H1 (cell line): ENCODE measurements at places on chromosomes 11 and 22. TPM values are rescaled to one million over a fixed set of nuclear protein-coding genes. Genes with fewer than 3 reads are reported as not detected.

GRCh38 chr22:31893460-31893859 is 50.9 kb upstream of the YWHAH start:
- no peak for DNase-seq

DNA sequence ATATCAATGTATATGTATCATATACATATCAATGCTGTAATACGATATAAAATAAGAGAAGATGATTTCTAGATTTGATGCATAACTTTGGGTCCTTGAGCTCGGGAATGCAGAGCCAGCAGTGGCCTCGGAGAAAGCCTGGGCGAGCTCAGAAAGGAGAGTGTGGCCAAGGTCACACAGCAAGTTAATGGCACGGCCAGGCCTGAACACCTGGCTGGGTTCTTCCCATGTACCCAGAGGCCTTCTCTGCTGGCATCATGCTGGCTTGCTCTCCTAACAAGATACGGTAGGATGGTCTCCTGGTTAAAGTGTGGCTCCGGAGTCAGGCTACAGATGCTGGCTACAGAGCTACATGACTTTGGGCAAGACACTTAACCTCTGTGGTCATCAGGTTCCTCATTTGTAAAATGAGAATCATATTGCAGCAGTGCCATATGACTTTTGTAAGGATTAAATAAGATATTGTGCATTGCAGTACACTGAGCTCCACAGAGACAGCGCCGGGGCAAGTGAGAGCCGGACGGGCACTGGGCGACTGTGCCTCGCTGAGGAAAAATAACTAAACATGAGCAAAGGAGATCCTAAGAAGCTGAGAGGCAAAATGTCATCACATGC is 29.9 kb downstream of the TPST2 start:
- no peak for DNase-seq

- peak; percentile 84 for DNase-seq
Measured at GRCh38 chr11:17734986-17735817, 621 bp downstream of the KCNC1 start.

DNA sequence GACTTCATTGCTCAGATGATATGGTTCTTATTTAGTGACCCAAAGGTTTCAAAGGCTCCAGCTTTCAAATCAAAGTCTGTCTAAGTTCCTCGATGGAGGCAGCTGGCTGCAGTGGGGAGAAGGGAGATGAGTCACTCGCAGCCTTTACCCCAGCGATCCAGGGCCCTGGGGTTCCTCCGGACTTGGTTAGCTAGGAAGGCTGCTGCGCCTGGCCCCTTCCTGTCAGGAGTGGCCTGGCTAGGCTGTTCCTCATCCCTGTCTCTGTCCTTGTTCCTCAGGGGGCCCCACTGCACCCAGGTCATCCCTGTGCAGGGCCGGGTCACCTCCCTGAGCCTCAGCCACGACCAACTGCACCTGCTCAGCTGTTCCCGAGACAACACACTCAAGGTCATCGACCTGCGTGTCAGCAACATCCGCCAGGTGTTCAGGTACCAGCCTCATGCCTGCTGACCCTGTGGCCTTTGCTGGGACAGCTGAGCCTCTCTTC is 13.9 kb downstream of the ATG16L2 start:
- DNase-seq = no peak

DNA sequence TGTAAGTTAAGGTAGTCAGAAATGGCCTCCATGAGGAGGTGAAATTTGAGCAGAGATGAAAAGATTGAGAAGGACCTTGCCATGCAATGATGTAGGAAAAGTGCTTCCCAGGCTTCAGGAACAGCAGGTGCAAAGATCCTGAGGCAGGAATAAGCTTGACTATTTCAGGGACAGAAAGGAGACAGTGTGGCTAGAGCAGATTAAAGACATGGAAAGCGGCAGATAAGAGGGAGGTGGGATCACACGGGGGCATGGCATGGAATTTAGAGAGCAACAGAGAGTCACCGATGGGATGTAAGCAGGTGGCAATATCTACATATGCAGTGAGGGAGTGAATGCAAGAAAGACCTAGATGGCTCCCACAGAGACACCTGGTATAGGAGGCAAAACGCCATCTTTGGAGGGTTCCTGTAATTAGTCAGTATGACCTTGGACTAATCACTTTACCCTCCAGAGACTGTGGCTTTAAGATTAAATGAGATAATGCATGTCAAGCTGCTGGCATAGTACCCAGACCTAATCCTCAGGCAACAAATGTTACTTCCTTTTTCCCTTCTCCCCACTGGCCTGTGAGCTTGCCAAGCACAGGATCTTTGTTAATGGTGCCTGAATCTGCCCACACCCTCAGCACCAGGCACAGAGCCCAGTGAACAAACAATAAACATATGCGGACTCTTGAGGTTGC is 24.6 kb upstream of the ACER3 start:
- DNase-seq = no peak

DNA sequence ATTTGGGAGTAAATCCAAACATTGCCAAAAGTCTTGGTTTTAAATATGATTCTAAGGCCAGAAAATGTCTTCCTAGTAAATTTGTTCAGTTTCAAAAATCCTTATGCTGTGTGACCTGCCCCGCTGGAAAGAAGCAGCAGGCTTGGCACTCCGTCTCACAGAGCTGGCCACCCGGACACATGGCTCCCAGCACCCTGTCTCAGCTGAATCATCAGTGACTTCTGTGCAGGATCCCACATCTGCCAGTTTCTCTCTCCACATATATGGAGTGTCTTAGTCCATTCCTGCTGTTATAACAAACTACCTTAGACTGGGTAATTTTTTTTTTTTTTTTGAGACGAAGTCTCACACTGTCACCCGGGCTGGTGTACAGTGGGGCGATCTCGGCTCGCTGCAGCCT is 356.7 kb downstream of the TBC1D22A start:
- no peak for DNase-seq

DNA sequence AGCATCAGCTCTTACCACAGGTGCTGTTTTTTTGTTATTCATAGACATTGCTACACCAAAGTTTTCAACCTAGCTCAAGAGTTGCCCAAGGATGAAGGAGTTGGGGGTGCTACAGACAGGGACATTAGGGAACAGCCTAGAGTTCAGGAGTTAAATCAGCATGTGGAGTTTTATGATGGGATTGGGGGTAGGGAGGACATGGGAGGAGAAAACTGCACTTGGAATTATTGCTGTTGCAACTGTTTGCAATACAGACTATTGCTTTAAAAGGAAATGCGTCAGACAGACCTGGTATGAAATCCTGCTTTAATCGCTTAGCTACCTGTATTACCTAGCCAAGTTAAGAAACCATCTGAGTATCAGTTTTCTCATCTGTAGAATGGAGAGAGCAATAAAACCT is 6.3 kb downstream of the TMA7B start:
- DNase-seq = no peak

DNA sequence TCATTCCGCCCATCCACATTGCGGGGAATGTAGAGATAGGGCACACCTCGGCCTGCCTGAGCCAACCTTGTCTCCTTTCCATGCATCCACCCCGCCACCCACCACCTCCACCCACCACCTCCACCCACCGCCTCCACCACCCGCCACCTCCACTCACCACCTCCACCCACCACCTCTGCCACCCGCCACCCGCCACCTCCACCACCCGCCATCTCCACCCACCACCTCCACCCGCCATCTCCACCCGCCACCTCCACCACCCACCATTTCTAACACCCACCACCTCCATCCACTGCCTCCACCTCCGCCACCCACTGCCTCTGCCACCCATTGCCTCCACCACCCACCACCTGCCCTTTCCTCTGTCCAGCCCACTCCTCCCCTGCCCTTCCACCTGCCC is 78.4 kb downstream of the IGLL1 start:
- no peak for DNase-seq

GRCh38 chr11:19723572-19724342 is 11.1 kb downstream of the NAV2 start:
- DNase-seq = no peak

GRCh38 chr11:93080146-93080759 is 110.8 kb downstream of the MTNR1B start:
- no peak for DNase-seq

GRCh38 chr11:44585421-44585820 is 20.0 kb downstream of the CD82 start:
- no peak for DNase-seq

- DNase-seq = no peak
Measured at GRCh38 chr11:107247167-107247861, 210.3 kb downstream of the CWF19L2 start.

GRCh38 chr11:114082415-114082748 is 22.9 kb downstream of the ZBTB16 start:
- DNase-seq = no peak

GRCh38 chr11:16609769-16610168 is 128.7 kb upstream of the C11orf58 start:
- no peak for DNase-seq

YPEL4 gene
- polyA plus RNA-seq = 0.09 and 0.38 TPM in 2 replicates

ZBTB16 gene
- polyA plus RNA-seq = 0.12 and 0.19 TPM in 2 replicates

C11orf86 gene
- 0.97 and 1.6 TPM in 2 replicates for polyA plus RNA-seq

RELT gene
- 3.4 and 4.4 TPM in 2 replicates for polyA plus RNA-seq

C22orf42 gene
- 0.25 and 0.50 TPM in 2 replicates for polyA plus RNA-seq

P2RY6 gene
- polyA plus RNA-seq = 0.15 and 0.20 TPM in 2 replicates

TSSK2 gene
- polyA plus RNA-seq = not detected in 2 replicates

FAM181B gene
- 0.21 and 0.25 TPM in 2 replicates for polyA plus RNA-seq

ANKK1 gene
- 0.11 and 0.38 TPM in 2 replicates for polyA plus RNA-seq

KRTAP5-2 gene
- polyA plus RNA-seq = not detected in 2 replicates

GRAMD4 gene
- polyA plus RNA-seq = 7.9 and 8.6 TPM in 2 replicates
